ENCODE measurements at places on chromosomes 12 and 14.

- no peak for DNase-seq
Observed at GRCh38 chr14:94284221-94284620, 8.8 kb downstream of the SERPINA10 start.

DNA sequence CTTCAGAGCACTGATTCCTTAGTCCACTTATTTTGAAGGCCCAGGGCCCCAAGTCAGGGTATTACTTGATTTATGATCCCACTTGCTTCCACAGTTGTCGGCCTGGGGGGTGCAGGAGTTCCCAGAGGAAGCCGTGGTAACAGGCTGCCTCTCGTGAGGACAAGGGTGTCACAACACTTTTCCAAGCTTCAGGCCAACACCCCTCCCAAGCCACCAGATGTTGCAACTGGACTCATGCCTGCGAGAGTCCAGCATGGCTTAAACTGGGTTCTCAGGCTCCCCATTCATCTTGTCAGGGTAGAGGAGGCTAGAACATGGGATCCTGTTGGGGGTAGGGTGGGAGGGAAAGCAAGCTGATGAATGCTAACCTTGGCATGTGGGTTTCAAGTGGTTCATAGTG lies 56.1 kb downstream of the BMP4 start:
- peak; percentile 14 for DNase-seq

DNA sequence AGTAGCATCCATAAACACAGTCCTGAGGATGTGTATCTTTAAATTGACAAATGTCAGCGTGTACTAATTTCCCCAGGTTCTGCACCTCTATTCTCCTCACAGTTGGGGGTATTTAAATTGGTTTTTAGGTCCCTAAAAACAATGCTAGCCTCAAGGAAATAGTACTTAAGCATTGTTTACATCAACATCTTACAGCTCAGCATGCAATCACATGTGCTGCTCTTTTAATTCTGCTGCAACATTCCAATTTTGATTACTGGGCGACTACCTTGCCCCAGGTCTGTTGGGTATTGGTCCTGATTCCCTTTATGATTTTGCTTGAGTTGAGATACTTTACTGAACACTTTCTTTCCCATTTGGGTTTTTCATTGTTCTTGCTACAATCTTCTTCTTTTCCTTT lies 616.6 kb downstream of the CCER1 start:
- DNase-seq: no peak

- DNase-seq: no peak
Observed at GRCh38 chr12:115394496-115395220, 710.7 kb upstream of the TBX3 start.

DNA sequence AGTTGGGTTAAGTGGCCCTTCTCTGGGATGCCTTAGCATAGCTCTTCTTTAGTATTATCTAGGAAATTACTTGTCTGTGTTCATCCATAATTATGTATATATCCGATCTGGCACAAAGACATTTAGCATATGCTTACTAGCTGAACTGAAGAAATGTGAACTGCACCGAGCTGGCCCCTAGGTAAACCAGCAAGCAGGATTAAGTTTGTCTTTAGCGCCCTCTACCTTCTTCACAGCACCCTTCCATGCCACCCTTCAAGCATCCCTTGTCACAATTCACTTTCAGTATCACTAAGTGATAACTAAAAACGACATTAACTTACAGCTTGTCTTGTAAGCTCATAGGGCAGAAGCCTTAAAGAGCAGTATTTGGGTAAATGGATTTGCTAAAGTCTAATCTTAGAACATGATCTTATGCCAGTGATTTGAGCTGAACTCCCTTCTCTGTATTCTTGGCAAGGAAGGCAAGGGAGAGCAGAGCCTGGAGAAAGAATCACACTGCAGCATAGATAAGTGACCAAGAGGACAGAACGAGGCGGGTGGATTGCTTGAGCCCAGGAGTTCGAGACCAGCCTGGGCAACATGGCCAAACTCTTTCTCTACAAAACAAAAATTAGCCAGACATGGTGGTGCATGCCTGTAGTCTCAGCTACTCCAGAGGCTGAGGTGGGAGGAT lies 2.6 kb upstream of the HAL start:
- DNase-seq: peak; percentile 28

DNA sequence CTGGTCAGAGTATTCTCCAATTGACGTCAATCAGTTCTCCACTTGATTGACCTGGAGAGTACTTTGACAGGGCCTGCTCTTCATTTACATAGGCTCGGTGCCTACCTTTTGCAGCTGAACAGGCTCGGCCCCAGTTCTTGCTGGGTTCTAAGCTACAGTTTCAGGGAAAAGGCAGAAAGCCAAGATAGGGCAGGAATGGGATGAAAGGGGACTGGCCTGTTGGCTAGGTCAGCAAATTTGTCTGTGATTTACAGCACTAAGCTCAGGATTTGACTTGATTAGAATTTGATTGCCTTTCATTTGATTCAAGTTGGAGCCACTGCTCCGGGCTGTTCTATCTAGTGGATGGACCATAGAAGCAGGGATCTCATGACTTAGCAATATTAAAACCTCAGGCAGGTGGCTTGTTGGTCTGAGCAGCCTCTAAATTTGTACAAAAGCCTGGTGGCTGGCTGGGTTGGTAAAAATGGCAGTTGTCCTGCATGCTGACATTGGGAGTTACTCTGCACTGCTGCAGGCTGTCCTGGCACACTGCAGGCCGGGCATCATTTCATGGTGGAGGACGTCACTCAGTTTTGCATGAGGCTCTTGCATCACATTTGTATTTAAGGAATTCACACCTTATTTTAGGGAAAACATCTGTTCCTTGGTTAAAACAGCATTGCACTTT lies 71.8 kb downstream of the BICD1 start:
- no peak for DNase-seq

DNA sequence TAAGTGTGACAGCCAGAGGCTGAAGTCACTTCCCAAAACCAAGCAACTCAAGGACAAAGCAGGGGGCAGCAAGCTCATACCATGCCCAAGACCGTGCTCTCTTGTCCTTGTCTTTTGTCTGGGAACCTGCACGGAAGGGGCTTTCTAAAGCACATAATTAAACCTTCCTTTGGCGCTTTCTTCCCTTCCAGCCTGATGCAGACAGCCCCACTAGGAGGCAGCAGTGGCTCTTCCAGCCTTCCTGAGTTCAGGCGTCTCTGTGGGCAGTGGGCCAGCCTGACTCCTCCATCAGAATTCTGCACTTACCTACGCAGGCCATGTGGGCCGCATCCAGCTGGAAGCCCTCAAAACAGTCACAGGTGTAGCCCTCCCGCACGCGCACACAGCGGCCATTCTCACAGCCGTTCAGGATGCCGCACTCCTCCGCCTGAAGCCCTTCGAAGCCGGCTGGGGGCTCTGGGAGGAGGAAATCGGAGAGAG lies 7.6 kb downstream of the ISCA2 start:
- peak; percentile 58 for DNase-seq

DNA sequence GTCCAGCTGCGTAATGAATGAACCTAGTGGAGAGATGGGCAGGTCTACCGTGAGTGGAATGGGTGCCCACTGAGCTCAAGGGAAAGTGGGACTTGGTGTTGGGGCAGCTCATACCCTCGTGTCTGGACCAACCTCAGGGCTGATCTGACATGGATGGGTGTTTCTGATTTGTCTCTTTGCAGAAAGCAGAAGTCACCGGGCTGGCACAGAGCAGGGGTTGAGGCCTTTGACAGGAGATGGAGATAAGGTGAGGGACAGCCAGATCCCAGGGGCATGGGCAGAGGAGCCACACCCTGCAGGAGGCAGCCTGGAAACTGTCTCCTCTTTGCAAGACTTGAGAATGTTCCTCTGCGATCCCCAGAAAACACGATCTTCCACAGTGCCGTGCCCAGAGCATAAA lies 20.9 kb upstream of the PPP1CC start:
- DNase-seq: no peak

- DNase-seq: no peak
Observed at GRCh38 chr14:99066378-99066777, 205.6 kb downstream of the BCL11B start.

- DNase-seq: no peak
Observed at GRCh38 chr12:77072833-77073495, 7.6 kb upstream of the E2F7 start.

- DNase-seq: no peak
Observed at GRCh38 chr12:110289044-110289710, 8.1 kb downstream of the ATP2A2 start.

GRCh38 chr12:6157482-6157881 lies 33.0 kb upstream of the VWF start:
- no peak for DNase-seq
